Activated gamma-delta T cell (primary cell): ENCODE measurements at places on chromosomes 1 and 21.

DNA sequence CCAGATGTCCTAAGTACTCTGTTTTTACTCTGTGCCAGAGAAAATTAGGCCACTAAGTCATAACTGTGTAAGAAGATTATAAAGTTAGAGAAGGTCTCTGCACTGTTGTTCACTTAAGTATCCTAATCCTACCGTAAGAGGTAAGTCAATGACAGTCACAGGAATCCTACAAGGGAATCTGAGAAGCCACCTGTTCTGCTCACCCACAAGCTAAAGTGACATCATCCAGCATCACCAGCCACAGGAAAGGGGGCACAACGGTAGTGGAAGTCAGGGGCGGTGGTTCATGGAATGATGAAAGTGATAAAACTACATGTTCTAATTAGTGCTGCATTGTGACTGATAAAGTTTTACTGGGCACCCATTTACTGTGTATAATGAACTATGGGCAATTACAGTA lies 92.7 kb downstream of the PLD5 start:
- no peak for DNase-seq

DNA sequence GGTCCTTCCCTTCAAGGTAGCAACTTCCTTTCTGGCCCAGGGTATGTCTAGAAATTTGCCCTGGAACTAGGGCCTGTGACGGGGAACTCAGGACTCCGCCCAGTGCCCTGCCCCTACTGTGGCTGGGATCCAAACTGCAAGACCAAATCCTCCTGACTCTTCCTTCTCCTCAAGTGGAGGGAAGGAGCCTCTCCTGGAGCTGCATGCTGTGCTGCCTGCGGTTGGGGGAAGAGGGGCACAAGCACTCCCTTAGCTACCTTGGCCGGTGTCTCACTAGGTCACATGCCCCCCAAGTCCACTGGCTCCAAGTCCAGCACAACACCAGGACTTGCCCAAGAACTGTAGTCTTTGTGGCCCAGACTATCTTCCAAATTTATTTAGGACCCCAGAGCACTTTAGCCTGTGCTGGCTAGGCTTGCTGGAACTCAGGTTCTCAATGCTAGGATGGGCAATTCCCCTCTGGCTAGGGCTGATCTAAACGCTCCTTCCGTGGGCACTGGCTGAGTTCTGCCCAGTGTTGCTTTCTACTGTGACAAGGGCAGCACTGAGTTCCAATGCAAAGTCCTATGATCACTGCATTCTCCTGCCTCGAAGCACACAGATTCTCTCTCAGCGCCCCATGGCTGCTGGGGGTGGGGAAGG lies 12.2 kb downstream of the ADSS2 start:
- DNase-seq, result no peak

DNA sequence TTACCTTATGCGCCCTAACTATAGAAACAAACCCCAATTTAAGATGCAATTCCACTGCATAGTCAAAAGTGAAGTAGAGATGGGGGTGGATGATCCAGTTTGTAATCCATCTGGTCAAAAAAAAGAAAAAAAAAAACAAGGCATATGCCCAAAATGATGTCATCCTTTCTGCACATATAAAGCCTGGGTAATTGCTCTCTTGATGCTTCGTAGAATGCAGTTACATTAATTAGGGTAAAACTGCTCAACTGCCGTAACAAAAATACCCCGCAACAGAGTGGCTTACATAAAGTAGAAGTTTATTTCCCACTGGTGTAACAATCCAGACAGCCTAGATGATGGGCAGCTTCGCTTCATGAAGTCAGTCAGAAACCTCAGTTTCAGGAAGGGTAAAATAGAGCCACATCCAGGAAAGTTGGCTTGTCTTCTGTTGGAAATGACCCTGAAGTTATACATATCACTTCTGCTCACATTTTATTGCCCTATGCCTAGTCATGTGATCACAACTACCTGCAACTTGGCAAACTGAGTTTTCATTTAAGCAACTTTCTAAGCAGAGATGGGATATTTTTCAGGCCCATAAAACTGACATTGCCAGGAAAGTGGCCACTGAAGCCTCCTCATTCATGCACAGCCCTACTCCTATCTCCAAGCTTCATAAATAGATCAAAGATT lies 221.7 kb downstream of the C1orf94 start:
- DNase-seq, result no peak

DNA sequence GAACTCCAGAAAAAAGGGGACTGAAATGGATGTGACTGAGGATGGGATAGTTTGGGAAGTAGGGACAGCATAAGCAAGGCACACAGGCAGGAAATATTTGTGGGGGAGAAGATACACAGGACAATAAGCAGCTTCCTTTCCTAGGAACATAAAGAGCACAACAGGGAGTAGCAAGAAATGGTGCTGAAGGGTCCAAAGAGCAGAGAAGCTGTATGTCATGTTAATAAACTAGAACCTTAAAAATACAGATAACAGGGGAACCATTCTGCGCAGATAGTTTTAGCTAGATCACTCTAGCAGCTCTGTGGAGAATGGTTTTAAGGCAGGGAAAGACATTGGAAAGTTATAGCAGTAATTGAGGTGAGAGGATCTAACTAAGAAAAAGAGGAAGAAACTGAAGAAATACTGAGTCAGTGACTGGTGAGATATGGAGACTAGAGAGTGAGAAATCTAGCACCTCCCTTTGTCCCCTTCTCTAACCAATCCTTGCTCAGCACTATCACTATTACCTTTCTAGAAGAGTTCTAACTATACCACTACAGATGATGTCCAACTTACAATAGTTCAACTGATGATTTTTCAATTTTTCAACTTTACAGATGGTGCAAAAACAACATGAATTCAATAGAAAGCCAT lies 95.0 kb downstream of the CDC42BPA start:
- DNase-seq, result no peak

DNA sequence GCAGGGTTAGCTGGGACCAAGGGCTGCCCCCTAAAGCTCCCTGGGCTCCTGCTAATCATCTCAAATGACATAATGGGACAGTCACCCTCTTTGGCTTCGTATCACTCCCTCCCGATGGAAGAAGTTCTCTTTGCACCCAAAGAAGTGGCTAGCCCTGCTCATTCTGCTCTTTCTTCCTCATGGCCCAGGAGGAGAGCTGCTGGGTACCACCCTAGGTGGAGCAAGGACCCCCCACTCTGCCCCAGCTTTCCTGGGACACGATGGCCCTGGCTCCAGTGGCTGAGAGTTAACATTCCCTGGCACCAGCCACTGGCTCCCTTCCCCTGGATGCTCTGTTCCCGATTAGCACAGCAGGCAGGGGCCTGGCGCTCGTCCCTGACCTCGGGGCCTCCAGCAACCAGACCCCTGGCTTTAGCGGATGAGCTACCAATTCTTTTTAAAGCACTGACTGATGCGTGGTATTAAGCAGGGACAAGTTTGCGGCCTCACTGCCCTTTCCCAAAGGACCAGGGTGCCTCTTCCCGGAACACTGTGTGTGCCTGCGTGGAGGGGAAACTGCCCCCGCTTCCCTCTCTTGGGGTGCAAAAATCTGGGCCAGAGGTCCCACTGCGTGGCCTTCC lies 1.2 kb downstream of the MYOM3 start:
- DNase-seq, result no peak

GRCh38 chr21:38958940-38959691 lies 153.4 kb downstream of the ETS2 start:
- no peak for DNase-seq

DNA sequence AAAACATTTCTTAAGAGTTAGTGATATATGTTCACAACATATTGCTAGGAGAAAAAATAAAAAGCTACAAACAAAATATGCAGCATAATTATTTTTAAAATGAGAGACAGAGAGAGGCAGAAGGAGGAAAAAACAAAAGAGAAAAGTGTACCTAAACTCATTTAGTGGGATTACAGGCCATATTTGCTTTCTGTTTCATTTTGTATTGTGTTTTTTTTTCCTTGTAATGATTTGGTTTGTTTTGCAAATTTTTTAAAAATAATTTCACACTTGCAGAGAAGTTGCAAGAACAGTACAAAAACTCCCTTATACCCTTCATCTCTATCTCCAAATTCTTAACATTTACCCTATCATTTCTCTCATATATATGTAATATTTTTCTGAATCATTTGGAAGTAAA lies 65.0 kb downstream of the LBR start:
- DNase-seq, result no peak

DNA sequence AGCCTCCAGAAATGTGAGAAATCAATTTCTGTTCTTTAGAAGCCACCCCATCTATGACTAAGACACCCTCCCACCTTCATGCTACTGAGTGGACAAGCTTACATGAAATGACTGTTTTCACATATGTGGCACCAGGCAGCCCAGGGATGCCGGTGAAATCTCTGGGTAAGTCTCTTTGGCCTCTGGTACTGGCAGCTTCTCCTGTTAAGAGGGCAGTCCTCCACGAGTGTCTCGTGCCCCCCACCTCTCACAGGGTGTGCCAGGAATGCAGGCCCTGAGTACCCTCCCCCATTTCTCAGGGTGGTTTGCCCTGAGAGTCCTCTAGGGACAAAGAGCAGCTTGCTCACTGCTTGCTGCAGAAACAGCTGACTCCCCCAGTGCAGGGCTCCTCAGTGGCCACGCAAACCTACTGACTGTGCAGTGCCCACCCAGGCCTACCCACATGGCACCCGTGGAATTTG lies 3.2 kb upstream of the PRXL2B start:
- no peak for DNase-seq

- DNase-seq, result no peak
These were observed 34.5 kb upstream of the DIPK1A start for GRCh38 chr1:92995441-92996430.

DNA sequence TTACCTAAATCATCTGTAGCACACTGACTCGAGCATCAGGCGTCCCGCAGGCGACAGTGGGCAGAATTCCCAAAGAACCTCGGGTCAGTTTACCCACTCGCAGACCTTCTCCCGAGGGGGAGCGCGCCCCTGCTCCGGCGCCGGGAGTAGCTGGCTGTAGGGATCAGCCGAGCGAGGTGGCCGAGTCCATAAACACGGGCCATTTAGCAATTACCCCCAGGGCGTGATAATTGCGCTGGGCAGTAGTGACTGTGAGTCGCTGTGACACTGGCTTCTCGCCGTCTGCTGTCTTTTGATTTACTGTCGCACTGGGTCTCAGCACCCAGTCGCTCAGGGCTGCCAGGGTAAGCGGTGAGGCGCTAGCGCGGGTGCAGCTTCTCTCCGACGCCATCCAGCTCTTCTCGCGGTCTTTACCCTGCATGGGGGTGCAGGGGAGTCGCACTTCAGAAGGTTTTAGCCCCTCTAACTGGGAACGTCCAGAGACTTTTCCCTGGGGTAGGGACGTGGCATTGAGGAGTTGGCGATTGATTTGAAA lies 16.2 kb downstream of the HLX start:
- no peak for DNase-seq

DNA sequence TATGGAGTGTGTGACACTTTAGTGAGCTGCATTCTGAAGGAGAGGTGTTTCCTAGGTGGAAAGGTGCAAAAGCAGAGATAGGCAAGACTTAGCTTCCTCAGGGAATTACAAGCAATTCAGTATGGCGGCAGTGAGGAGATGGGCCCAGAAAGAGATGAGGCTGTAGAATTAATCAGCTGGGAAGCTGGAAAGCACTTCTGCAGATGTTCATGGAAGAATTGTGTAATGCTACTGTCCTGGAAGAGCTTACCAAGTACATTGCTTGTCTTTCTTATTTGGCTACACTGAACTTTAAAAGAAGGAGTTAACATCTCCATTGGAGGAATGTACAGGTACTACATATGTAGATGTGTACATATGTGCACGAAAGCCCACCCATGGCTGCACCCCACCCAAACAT lies 103.7 kb upstream of the DPT start:
- no peak for DNase-seq

DNA sequence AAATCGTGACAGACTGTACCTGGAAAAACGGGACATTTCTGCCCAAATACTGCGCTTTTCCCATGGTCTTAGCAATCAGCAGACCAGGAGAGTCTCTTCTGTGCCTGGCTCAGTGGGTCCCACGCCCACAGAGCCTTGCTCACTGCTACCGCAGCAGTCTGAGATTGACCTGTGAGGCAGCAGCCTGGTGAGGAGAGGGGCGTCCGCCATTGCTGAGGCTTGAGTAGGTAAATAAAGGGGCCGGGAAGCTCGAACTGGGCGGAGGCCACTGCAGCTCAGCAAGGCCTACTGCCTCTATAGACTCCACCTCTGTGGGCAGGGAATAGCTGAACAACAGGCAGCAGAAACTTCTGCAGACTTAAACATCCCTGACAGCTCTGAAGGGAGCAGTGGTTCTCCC lies 203.1 kb downstream of the DENND1B start:
- DNase-seq, result no peak

DNA sequence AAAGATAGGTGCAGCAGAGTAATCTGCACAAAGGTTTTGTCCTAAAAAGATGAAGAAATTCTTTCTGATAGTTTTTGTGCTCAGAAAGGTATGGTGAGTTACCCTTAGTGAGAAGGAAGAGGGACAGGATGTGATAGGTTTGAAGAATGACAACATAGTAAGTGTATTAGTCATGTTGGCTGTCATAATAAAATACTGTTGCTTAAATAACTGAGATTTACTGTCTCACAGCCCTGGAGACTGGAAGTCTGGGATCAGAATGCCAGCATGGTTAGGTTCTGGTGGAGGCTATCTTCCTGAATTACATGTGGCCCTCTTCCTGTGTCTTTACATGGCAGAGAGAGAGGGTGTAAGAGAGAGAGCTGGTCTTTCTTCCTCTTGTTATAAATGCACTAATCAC lies 965.2 kb downstream of the TTLL7 start:
- no peak for DNase-seq

DNA sequence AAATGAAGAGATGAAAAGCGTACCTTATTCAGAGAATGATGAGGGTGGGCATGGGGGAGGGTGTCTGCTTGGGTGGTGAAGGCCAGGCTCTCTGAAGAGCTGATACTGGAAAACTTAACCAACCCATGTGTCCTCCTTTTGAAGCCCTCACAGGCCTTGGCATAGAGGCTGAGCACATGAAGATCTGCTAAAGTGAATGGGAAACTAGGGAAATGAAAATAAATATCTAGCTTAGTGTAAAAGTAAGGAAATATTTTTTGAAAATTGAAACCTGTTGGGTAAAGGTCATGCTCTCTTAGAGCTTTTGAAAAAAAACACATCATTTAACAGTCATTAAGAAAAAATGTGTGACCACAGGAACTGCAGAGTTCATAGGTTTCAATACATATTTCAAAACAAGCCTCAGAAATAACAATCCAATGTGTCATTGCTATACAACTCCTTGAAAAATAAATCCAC lies 40.5 kb upstream of the RALGPS2 start:
- DNase-seq, result no peak

DNA sequence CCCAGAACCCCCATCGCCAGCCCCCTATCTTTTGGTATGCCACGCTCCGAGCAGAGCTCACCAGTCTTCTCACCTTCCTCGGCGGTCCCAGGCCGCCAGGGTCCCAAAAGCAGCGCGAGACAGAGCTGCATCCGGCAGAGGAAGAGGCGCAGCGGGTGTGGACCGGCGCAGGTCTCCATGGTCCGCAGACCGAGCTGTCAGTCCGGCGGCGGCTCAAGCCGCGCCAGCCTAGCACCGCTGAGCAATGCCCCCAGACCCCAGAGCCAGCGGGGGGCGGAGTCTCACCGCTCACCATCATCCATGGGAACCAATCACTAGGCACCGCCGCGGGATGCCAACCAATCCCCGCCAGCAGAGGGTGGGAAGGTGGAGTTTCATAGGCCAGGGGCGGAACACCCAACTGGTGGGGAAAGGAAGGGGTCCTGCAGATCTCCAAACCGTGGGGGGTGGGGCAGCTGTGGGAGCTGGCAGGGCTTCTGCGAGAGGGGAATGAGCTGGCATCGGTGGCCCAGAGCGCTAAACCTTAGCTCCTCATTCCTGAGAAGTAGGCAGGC lies at the start of gene EPHA10:
Gene EPHA10 (minus strand): TSS at position 233 of the 554 bp plus-strand sequence. CDS start 54 bp downstream, at position 179.
- DNase-seq, result no peak
